Lower lobe of right lung (tissue), 2 donors: ENCODE measurements at places on chromosomes 2 and 18.
A peak's percentile ranks its signal among the peaks of the same experiment; 100 is the strongest.

- DNase-seq: no peak
These were observed 112.3 kb downstream of the AGAP1 start for GRCh38 chr2:235606004-235606715.

DNA sequence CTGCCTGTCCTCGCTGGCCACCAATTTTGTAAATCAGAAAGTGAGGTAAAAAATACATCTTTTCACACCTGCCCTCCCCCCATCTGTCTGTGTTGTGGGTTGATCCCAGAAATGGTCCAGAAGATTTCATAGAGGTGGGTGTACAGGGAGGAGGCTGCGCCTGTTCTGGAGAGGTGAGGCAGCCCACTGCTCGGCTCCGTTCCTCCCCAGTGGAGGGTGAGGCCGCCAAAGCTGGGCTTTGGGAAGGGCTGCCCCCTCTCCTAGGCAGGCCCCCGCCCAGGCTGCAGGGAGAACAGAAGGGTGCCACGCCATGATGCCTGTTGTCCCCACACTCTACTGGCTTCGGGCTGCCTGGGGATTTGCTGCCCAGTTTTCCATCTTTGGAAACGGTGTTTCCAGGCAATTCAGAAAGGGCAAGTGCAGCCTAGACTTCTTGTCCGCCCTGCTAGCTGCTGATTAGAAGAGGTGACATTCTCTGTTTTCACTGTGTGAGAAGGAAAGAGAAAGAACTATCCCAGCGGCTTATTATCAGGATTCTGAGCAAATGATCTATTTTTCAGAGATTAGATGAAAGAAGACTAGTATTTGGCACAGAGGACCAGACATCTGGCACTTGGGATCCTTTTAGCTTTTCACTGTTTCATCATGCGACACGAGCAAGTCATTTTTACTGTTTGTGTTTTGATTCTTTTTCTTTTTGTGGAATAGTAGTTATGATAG, 18.7 kb downstream of the SMARCAL1 start:
- no peak for DNase-seq

- DNase-seq: no peak
These were observed 200.3 kb downstream of the FBXO15 start for GRCh38 chr18:73947180-73947921.

DNA sequence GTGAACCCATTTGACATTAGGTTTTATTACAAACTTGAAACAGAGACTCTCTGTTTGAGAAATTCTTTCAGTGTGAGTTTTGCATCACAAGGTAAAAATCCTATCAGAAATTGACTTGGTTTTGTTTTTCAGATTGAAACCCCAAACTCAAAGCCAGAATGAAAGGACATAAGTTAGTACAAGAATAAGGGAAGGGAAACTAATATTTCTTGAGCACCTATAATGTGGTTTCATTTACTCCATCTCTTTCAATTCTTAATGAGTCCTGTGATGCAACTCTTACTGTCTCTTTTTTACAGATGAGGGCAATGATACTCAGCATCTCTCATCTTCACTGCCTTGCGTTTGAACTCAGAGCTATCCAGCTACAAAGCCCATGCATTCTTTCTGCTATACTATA, 210.0 kb upstream of the SIX3 start:
- no peak for DNase-seq

GRCh38 chr18:13265008-13265910, 46.7 kb downstream of the LDLRAD4 start:
- no peak for DNase-seq

GRCh38 chr2:99571533-99571932, 81.7 kb upstream of the REV1 start:
- DNase-seq: no peak

- DNase-seq: peak; percentile 91
These were observed at the start of gene MBP for GRCh38 chr18:77132369-77133050. Gene MBP (minus strand): TSS chr18:77132783. CDS start chr18:77105261, 27,522 bp downstream.

DNA sequence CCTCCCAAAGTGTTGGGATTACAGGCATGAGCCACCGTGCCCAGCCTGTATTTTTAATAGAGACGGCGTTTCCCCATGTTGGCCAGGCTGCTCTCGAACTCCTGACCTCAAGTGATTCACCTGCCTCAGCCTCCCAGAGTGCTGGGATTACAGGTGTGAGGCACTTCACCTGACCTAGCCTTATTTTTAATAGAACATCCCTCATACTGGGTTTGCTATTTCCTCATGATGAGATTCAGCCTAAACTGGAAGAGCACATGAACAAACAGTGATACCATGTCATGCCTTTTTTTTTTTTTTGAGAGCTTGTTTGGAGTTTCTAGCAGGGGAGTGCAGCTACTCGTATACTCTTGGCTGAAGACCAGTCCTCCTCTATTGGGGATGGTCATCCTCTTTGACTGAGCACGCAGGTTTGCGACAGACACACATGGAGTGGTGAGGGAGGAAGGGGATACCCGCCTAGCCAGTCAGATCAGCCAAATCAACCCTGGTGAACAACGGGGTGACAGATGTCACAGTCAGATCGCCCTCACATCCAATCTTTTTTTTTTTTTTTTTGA, 67.6 kb downstream of the USP37 start:
- DNase-seq: no peak

DNA sequence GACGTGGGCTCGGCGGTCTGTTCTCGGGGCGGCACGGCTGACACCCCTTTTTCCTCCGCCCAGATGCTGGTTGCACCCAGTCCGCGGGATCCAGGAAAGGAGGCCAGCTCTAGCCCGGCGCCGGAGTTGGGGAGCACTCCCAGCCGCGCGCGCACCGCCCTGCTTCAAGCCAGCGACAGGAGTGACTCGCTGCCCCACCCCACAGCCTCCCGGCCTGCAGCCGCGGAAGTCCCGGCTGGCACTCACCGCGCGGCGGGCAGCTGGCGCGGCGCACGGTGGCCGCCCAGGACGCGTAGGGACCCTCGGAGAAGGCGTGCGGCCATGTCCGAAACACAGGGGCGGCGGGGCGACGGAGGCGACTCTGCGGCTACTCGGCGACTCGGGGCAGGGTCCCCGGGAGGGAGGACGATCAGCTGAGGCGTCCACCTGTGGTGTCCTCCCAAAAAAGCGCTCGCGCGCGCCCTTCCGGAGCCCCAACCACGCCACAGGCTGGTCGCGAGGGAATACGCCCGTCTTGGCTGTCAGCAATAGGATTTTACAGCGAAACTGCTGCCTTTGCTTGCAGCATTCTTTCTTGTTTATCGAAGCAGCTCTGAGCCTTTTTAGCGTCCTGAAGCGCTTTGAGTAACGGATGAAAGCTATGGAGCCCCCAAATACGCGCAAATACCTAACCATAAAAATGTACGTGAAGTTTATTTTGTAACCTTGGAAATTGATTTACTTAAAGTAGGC, at the start of gene ACADL:
ACADL (minus strand) TSS at position 507 of the 732 bp plus-strand sequence; CDS start at position 323, 184 bp downstream.
- DNase-seq: peak; percentile 89

DNA sequence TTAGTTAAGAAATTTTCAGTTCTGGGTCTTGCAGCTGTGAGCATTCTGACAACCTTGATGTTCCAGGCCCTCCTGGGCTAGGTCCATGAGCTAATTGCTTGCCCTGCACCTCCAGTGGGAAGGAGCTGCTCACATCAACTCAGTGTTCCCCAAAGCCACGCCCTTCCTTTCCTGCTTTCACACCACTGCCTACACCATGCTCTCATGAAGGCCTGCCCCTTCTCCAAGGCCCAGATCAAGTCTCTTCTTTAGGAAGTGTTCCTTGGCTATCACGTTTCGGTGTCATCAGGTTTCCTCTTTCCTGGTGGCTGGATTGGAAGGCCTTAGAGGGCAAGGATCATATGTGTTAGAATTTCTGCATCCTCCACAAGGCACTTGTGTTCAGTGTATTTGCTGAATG, 18.8 kb downstream of the TMEM127 start:
- DNase-seq: peak; percentile 58

DNA sequence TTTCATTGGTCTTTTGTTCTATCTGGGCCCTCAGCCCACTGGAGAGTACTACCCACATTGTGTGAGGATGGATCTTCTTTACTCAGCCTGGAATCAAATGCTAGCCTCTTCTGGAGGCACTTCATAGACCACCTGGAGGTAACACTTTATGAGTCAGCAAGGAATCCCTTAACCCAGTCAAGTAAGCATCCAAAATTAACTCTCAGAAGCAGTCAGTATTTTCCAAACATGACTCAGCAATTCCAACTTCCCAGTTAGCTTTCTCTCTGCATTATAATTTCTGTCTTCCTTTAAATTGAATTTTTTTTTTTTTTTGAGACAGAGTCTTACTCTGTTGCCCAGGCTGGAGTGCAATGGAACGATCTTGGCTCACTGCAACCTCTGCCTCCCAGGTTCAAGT, 142.7 kb downstream of the ACKR3 start:
- DNase-seq: no peak

GRCh38 chr18:67109535-67109934, 407.0 kb downstream of the DSEL start:
- DNase-seq: no peak
